ENCODE measurements at places on chromosomes 2 and 18.

DNA sequence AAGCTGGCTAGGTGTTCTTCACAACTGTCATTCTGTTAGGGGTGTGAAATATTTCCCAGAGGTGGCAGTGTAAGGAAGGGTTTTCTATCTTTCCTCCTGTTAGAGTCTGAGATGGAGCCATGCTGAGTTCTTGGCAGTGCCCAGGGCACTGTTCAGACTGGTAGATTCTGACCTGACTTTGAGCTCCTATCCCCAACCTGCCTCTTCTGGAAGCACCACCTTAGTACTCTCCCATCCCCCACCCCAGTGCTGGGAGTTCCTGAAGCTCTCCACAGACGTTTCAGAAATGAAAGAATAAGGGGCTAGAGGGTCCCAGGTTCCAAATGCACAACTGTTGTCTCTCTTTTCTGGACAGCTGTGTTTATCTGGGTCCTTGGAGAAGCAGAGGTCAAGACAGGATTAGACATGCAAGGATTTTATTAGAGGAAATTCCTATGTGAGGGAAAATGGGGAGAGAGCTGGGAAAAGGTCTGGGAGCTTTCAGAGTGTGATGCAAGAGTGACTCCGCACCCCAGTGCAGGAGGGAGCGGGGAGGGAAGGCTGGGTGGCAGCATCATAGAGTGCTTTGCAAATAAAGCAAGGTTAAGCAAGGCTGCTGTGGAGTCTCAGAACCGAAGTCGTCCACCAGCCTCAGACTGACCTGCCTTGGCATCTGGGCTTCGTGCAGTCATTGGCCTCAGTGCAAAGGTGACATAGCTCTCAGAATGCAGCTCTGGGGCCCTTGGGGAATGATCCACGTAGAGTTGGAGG, 75.5 kb downstream of the SLC4A3 start:
- DNase-seq = no peak

DNA sequence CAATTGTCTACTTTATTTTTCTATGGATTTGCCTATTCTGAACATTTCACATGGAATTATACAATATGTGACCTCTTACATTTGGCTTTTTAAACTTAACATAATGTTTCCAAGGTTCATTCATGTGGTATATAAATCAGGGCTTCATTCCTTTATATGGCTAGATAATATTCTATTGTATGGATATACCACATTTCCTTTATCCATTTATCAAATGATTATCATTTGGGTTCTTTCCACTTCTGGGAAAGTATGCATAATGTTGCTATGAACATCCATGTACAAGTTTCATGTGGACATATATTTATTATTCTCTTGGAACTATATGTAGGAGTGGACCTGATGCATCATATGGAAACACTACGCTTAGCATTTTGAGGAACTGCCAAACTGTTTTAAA, 99.7 kb upstream of the NCKAP5 start:
- no peak for DNase-seq

DNA sequence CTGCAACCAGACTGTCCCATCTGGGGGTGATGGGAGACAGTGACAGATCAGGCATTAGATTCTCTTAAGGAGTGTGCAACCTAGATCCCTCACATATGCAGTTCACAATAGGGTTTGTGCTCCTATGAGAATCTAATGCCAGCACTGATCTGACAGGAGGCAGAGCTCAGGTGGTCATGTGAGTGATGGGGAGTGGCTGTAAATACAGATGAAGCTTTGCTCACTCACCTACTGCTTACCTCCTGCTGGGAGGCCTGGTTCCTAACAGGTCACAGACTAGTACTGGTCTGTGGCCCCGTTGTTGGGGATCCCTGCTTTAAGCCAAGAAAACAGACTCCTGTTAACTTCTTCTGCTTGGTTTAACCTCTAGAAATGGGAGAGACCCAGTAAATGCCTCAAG, 3.2 kb downstream of the CYP27A1 start:
- DNase-seq = no peak

- peak; percentile 67 for DNase-seq
Observed at GRCh38 chr2:205766779-205767359, 84.6 kb downstream of the NRP2 start.

DNA sequence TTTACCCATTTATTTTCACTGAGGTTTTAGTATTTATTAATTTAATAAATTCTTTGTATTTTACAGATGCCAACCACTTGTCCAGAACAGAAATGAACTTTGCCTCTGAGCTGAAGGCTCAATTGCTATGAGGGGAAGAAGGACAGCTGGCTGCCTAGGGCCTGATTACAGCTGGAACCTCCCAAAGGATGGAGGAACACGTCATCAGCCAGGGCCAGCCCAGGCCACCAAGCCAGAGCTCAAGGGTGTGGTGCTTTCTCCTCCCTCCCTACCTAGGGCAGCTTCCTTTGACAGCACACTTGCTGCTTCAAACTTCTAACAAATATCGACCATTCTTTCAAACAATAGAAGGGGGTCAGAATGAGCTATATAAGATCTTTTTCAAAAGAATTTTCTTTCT, 19.7 kb upstream of the RIOK3 start:
- peak; percentile 45 for DNase-seq

GRCh38 chr2:226308986-226309385, 490.6 kb downstream of the IRS1 start:
- no peak for DNase-seq

Measured in OCI-M1 (cell line).